ENCODE measurements at places on chromosomes 6 and 20.
A peak's percentile ranks its signal among the peaks of the same experiment; 100 is the strongest.

- DNase-seq: no peak
Measured at GRCh38 chr6:154395316-154395715, 38.7 kb upstream of the IPCEF1 start.

- DNase-seq: no peak
Measured at GRCh38 chr6:46044881-46045617, 29.4 kb upstream of the CLIC5 start.

- no peak for DNase-seq
Measured at GRCh38 chr6:29777310-29777709, 50.3 kb upstream of the HLA-G start.

DNA sequence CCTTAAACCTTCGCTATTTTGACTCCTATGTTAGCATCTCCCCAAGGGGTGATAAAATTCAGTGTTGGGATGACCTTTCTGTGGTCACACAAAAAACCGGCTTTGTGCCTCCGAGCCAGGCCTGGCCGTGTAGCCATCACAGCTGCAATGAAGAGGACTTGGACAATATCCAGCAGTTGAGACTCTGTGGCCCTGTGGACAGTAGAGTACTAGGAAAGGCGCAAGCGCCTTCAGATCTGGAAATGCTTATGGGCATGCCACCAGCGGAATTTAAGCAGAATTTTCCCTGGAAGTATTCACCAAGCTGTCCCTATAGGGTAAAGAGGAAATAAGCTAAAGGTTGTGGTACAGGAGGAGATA lies 63.3 kb upstream of the SLC2A12 start:
- no peak for DNase-seq

GRCh38 chr6:130776287-130776925 lies 50.8 kb upstream of the SMLR1 start:
- no peak for DNase-seq

GRCh38 chr6:145863988-145864616 lies 49.5 kb upstream of the FBXO30 start:
- no peak for DNase-seq

GRCh38 chr20:25116739-25117458 lies 35.0 kb upstream of the VSX1 start:
- peak; percentile 15 for DNase-seq

- DNase-seq: no peak
Measured at GRCh38 chr6:150235218-150235617, 92.4 kb downstream of the PPP1R14C start.

- no peak for DNase-seq
Measured at GRCh38 chr6:155418017-155418761, 37.5 kb downstream of the NOX3 start.

DNA sequence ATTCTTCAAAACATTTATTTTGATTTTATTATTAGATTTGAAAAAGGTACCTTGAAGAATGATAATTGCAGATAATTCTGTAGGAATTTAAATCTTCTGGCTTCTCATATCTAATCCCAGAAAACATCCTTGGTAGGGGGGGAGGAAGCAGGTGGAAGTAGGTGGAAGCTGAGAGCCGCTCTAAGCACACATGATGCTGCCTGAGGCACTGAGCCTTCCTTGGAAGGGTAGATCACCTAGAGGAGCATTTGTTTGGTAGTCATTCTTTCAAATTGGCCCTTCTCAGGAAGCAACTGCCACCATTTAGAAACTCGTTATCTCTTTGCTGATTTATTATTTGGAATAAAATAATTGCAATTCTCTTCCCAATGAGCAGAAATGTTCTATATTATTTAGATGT lies 623.3 kb downstream of the CD109 start:
- DNase-seq: no peak

- no peak for DNase-seq
Measured at GRCh38 chr20:46400828-46401477, 5.5 kb downstream of the ELMO2 start.
